Cerebellar cortex (tissue), 1 donor: ENCODE measurements at places on chromosomes 5 and 9.

- no peak for DNase-seq
These were observed 16.9 kb upstream of the CPLX2 start for GRCh38 chr5:175854231-175855040.

DNA sequence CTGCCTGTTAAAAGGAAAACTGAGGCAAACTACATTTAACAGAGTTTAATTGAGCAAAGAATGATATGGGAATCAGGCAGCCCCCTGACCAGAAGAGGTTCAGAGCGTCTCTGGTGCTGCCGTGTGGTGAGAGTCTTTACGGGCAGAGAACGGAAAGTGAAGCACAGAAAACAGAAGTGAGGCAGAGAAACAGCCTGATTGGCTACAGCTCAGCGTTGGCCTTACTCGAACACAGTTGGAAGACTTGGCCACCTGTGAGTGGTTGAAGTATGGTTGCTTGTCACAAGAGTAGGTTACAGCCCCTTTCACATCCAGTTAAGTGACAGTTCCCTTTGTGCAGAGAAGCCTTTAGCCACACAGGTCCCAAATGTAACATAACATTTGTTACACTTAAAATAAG lies 16.9 kb upstream of the FBP1 start:
- DNase-seq = peak; percentile 67

DNA sequence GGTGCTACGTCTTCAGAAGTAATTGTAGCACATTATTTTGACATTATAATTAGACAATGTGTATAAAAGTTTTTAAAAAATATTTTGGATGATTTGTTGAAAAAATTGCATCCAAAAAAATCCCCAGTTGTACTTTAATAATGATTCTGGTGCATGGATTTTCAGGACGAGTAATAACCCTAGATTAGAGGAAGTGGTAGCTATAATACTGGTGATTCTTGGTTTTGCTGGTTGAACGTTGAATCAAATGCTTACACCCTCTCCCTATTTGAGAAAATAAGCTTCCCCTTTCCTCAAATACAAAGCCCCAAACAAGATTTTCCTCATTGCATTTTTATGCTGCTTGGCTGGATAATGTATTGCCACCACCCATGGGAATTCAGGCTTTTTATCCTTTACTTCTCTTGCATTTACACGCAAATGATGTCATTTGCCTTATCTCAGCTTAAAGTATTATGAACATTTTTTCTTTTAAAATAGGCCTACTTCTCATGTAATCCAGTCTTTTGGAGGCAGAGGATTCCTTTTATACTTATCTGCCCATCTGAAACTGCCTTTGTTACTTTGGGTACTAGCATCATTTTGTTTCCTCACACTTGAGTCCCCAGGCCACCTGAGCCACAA lies 86.3 kb downstream of the UBE2R2 start:
- DNase-seq = no peak

- DNase-seq = no peak
These were observed 626.0 kb upstream of the ADAMTS16 start for GRCh38 chr5:4514067-4514648.

DNA sequence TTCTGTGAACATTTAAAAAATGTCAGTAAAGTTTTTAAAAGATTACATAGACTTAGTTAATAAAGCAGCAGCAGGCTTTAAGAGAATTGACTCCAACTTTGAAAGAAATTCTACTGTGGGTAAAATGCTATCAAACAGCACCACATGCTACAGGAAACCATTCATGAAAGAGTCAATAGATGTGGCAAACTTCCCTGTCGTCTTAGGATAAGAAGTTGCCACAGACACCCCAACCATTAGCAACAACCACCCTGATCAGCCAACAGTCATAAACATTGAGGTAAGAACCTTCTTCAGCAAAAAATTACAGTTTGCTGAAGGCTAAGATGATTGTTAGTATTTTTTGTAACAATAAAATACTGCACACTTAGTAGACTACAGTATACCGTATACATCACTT lies 278.2 kb downstream of the CSNK1G3 start:
- no peak for DNase-seq

- no peak for DNase-seq
These were observed 77.1 kb upstream of the GOLM1 start for GRCh38 chr9:86176468-86176867.

- DNase-seq = no peak
These were observed 7.9 kb downstream of the DUSP1 start for GRCh38 chr5:172763120-172763464.

DNA sequence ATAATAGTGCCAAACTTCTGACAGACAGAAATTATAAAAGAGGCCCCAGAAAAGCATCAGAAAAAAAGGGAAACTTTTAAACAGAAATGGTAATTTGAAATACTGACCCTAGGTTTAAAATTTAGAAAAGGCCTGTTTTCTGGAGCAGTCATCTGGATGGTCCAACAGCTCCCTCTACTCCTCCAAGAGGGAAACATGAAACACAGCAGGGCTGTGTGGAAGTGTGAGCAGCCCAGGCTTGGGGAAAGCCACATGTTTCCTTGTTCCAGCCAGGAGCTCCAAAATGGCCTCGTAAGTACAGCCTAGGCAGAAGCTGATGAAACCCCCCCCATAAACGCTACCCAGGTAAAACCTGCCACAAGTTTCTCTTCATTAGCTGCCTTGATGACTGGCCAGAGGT lies 499.3 kb upstream of the ADAMTS16 start:
- DNase-seq = no peak

DNA sequence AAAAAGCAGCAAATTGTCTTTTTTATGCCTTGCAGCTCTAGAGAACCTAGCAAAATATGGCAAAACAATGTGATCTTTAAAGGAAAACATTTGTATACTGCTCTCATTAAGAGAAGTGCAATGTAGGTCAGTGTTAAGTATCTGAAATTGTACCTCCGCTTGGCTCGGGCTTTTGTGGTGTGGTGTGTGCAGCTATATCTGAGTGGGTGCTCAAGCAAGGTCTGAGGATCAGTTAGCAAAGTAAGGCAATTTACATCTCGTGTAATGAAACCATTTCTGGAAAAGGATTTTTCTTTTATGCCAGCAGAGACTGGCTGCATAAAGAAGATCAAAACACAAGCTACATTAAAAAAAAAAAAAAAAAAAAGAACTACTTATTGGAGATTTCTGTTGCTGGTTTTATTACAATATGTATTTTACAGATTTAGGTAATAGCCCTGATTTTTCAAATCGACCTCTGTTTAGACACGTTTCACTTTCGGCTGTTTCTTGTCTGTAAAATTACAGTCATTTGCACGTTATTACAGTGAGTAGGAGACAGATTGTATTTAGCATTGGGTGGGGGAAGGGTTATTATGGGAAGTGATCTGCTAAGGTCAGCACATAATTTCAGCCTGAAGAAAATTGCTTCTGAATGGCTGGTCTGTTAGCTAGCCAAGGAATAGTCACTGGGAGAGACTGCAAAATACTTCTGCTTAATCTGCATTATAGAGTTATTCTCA lies 7.9 kb upstream of the ZNF608 start:
- peak; percentile 21 for DNase-seq

DNA sequence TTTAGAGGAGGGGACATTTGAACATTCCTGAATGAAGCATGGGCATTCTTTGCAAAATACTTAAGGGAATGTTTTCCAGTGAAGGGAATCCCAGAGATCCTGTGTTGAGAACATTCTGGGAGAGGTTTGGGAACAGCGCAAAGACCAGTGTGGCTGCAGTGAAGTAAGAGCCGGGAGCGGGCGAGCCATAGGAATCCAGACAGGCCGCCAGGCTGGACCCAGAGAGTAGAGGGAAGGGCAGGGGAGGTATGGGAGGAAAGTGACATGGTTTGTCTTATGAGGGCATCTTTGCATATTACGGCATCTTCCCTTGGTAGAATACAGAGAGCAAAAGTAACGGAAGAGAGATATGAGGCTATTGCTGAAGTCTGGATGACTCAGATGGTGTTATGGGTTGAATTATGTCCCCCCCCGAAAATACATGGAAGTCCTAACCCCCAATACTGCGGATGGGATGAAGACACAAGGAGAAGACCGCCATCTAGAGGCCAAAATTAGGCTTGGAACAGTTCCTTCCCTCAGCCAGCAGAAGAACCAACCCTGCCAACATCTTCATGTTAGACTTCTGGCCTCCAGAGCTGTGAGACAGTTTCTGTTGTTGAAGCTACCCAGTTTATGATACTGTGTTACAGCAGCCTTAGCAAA lies 268.2 kb downstream of the MAST4 start:
- DNase-seq = no peak

DNA sequence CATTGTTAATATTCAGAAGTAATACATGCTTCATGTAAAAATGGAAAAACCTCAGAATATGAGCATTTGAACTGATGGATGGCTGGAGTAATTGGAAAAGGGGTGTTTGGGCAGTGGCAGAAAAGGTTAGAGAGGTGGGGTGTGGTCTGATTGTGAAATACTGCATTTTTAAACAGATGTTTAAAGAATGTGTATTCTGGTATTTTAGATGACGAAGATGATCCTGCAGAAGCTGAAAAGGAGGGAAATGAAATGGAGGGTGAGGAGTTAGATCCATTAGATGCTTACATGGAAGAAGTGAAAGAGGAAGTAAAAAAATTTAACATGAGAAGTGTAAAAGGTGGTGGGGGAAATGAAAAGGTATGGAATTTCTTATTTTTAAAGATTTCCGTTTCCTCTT lies 18.8 kb downstream of the DDX46 start:
- no peak for DNase-seq

DNA sequence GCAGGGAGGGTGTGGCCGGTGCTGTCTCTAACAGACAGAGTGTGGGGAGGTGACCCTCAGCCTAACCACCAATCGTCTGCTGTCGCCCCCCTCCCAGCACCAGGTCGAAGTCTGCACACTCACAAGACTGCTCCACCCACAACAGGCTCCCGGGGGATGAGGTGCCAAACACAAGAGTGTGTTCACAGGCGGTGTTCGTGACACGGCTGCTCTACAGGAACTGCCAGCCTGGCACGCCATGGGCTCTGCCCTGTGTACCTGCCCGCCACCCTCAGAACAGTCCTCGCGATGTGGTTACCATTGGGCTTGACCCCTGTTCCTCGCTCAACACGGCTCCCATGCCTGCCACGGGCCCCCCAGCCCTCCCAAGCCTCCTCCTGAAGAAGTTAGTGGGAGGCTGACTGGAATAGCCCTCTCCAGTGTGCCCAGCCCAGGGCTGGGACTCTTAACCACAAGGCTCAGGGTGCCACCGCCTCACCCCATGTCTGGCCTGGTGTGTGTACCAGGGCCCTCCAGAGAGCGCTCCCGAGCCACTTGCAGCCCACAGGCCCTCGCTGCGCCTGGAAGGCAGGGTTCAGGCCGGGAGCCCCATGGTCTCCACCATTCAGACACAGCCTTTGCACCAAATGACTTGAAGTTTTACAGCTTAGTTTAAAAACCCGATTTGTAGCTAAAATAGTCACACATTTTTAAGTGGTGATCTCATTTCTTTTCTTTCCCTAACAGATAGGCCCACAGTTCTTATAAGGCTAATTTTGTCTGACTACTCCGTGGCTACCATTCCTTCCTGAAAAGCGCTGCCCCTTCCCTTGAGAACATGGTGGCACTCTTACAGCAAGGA lies 102.5 kb downstream of the CAMSAP1 start:
- DNase-seq = no peak

- DNase-seq = no peak
These were observed 175.2 kb downstream of the FBXL17 start for GRCh38 chr5:108206707-108207106.

GRCh38 chr5:124140060-124140459 lies 606.4 kb downstream of the ZNF608 start:
- no peak for DNase-seq

- no peak for DNase-seq
These were observed 36.8 kb downstream of the EXOC3 start for GRCh38 chr5:479566-480319.

- no peak for DNase-seq
These were observed 13.2 kb upstream of the LRRC14B start for GRCh38 chr5:178110-178509.

DNA sequence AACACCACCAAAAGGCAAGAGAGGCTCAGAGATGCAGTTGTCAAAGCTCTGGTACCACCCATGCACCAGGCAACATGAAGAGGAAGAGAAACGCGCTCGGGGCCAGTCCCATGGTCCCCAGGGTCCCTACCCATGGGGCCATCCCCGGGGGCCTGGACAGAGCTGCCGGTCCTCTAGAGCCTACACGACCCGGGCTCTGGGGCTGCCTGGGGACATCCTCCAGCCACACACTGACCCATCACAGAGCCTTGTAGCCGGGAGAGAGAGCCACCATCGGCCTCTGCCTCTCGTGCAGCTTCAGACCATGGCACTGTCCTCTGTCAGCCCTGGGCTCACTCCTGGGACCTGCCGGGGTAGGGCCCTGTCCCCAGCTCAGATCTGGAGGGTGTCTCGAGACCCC lies 23.7 kb downstream of the VAV2 start:
- DNase-seq = no peak

DNA sequence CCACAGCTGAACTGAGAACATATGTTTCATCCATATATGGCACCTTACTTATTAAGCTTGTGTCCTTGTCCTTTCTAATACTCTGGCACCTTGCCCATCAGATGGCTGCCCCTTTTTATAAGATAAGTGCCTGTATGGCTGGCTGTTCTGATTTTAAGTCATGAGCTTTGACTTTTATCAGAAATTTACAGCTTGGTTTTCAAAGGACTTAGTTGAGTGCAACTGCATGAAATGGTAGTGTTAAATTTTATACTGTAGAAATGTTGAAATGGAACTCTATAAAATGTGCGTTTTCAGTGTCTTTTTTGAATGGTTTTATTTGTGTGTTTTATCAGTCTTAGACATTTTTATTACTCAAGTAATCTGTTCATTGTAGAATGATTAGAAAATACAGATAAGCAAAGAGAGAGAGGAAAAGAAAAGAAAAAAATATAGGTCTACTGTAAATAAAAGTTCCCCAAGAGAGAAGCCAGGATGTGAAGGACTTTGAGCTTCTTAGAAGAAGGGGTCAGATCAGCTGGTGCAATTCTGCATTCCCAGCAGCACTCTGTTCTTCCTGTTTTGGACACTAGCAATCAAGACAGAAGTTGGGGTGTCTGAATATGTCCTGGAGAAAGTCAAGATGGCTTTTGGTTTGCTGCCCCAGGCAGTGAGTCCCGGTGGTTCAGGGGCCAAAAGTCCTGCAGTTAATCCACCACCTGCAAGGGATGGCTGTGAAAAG lies 38.9 kb downstream of the ARHGAP26 start:
- DNase-seq = no peak

DNA sequence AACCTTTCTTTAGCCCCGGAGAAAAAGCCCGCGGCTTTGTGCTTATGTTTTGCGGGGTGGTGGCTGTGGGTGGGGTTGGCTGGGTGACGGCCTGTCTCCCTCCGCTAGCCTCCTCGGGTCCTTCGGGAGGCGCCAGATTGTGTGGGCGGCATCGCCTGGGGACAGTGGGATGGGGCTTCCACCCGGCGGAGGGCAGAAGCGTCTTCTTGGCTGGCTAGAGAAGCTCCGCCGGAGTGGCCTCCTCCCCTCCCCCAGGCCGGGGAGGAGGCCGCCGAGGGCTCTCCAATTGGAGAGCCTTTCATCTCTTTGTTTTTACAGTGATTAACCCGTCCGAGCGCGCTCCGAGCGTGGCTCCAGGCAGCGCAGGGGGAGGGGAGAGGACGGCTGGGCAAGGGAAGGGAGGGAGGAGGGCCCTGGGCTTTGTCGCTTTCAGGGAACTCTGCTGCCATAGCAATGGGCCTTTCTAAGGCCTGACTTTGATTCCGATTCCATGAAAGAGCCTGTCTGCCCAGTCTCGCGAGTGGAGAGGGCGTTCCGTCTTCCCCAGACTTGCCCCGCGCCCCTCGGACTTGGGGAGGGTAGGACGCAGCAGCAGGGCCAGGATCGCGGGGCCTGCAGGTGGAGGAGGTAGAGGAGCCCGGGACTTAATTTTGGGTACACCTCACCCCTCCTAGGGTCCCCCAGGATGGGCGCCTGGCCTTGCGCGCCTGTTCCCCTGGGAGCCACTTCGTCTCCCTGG lies 36.7 kb upstream of the TIFAB start:
- DNase-seq = peak; percentile 48
